ENCODE measurements at places on chromosomes 2 and 18.

GRCh38 chr2:51723691-51724090 is 691.8 kb upstream of the NRXN1 start:
- DNase-seq: no peak

- no peak for DNase-seq
Measured at GRCh38 chr2:85770786-85771409, 17.1 kb downstream of the ATOH8 start.

DNA sequence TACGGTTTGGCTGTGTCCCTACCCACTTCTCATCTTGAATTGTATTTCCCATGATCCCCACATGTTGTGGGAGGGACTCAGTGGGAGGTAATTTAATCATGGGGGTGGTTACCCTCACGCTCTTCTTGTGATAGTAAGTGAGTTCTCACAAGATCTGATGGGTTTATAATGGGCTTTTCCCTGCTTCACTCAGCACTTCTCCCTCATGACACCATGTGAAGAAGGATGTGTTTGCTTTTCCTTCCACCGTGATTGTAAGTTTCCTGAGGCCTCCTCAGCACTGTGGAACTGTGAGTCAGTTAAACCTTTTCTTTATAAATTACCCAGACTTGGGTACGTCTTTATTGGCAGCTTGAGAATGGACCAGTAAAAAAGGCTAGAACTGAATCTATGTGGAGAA is 750.0 kb upstream of the ID2 start:
- no peak for DNase-seq

- no peak for DNase-seq
Measured at GRCh38 chr2:174796319-174796771, 32.1 kb upstream of the CHRNA1 start.

- DNase-seq: no peak
Measured at GRCh38 chr2:11491348-11491933, 25.5 kb upstream of the E2F6 start.

- DNase-seq: no peak
Measured at GRCh38 chr2:158291544-158292180, 164.9 kb downstream of the CCDC148 start.

DNA sequence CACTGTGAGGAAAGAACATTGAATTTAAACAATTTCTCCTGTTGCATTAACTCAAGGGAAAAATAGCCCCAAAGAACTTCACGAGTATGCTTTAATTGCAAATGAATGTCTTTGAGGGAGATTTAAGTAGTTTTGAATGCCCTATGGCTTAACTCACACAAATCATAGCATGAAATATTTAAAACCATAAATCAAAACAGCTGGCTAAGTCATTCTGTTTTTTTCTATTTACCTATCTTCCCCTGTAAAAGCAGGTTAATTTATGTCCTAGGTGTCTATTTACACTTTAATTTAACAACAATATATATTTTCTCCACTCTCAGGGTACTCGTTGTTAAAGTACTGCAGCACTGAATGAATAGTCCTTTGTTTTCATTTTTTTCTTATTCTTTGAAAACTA is 118.8 kb upstream of the PIEZO2 start:
- DNase-seq: no peak

- no peak for DNase-seq
Measured at GRCh38 chr18:74012954-74013630, 134.5 kb downstream of the FBXO15 start.

DNA sequence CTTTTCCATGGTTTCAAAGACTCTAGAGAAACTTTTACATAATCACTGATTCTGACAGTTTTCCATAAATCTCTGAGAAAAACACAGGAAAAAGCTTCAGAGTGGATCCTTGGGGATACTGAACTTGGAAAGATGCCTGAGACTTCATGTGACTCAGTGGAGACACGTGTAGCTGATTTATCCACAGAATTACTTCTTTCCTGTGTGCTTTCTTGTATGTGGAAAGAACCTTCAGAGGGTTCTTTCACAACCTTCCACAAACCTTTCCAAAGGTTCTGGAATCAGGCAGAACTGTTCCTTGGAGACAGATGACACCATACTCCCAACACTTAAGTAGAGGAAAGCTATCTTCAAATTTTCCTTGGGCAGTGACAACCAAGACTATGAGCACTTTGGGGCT is 207.2 kb downstream of the RND3 start:
- no peak for DNase-seq

DNA sequence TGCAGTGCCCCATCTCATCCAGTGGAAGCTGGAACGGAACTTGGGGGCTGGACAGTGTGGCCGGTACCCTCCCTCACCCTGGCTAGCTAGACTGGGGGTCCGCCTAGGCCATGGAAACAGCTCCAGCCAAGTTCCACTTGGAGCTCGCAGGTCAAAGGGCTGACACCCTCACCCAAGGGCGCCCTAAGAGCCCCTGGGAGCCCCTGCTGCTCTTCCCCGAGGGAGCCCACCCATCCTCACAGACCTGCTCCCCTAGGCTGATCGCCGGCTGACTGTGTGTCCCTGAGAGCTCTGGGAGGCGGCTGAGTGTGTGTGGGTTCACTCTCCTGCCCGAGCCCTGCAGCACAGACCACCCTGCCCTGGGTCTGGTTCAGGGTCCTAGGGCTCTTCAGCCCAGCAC is 118.2 kb upstream of the OTOS start:
- no peak for DNase-seq

DNA sequence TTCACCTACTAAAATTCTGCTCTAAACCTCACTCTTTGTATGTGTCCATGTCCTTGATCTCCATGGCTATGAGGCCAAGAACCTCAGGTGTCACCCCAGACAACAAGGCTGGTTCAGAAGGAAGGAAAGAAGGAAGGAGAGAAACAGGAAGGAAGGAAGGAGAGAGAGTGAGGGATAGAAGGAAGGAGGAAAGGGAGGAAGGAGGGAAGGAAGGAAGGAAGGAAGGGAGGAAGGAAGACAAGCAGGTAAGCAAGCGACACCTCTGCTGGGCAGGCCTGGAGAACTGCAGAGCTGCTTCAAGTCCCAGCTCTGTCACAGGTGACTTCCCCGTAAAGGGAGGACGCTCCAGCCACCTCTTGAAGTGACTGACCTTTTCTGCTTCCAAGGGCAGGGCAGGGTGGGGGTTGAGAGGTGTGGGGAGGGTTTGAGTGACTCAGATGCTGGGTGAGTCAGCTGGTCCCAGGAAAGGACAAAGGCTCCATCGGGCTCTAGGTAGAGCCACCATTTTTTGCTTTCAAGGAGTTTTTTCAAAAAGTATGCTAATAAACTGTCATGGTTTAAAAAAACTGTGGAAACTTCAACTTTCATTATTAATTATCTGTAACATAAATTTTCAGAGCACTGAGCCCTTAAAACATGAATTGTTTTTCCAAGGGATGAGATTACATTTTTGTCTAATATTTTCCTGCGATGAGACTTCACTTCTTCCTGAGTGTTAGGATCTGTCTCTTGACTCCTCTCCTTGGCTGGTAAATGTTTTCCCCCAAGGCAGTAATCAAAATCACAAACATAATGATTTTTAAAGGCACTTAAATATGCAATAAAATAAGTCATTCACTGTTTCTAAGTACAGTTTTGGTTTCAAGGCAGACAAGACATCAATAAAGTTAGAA is 90.1 kb upstream of the L3MBTL4 start:
- no peak for DNase-seq

DNA sequence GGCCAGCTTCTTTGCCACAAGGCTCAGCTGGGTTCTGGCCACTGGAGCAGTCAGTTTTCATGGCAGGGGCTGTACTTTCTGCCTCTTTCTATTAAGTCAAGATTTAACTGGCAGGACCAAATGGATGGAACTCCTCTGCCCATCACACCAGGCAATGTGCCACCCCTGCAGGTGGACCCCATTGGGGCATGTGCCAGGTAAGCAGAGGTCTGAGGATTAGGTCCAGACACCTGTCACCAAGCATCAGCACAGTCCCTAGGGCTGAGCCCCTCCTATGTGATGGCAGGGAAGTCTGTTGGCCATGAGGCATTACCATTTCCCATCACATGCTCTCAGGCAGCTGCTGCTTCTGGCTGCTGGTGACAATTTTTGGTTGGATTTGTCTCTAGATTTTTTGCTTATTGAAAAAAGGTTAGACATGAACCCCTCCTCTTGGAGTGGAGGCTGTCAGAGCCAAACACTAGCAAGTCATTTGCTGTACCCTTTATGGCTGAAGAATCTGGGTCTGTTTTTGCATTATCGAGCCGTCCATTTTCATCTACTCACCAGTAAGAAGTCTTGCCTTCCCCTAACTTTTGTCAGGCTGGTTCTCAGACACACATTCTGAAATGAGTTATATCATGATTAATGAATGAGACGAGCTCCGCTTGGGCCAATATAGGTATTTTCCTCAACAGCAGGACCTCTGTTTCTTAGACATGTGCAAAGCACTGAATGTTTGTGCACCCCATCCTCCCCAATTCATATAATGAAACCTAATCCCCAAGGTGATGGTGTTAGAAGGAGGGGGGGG is 328.0 kb downstream of the TSN start:
- DNase-seq: no peak

DNA sequence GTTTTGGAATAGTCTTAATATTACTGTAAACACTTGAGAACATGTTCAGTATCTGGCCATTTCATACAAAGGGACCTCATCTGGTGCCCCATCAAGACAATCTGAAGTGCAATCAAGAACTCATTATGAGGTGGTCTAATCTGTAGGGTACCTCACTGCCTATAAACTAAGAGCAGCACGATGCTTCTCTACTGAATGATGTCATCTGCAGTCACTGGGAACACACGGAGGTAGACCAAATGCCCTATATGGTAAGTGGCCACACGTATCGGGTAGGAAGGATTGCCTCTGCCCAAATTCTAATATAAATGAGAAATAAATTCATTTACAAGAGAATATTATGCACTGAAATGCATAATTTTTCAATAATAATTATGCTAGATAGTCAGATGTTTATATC is 90.4 kb downstream of the SLC8A1 start:
- no peak for DNase-seq

- DNase-seq: no peak
Measured at GRCh38 chr2:160387558-160388262, 105.9 kb downstream of the RBMS1 start.

GRCh38 chr2:1709335-1709605 is 35.0 kb downstream of the PXDN start:
- no peak for DNase-seq

- DNase-seq: no peak
Measured at GRCh38 chr2:141767691-141768090, 363.1 kb downstream of the LRP1B start.

DNA sequence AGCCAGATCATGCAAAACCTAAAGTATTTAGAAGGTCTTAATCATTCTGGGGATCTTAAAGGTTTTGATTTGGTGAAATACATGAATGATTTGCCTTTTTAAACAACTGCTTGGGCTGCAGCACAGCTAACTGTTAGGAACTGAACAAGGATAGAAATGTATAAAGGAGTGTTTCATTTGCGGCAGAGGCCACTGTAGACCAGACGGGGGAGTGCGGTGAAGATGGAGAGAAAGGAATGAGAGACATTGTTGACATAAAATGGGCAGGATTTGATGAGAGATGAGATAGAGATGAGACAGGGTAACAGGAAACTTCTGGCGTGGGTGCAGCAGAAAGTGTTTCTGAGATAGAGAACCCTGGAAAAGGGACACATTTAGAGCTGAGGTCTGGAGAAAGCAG is 308.1 kb downstream of the TMX3 start:
- no peak for DNase-seq

- DNase-seq: no peak
Measured at GRCh38 chr2:85811180-85812093, 57.6 kb downstream of the ATOH8 start.

DNA sequence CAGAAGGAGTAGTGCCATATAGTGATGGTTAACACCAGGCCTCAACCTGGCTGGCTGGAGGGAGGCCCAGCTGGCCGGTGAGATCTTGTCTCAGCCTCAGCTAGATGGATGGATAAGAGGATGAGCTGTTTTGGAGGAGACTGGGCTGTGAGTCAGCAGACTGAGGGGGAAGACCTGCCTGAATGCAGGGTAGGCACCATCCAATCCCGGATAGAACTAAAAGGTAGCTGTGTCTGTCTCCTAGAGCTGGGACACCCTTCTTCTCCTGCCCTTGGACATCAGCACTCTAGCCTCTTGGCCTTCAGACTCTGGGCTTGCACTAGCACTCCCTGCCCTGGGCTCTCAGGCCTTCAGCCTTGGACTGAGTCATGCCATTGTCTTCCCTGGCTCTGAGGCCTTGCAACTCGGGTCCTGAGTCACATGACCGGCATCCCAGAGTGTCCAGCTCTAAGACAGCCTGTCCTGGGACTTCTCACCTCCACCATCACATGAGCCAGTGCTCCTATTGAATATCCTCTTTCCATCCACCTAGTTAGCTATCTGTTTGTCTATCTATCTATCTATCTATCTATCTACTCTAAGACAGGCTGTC is 131.3 kb downstream of the TPO start:
- DNase-seq: no peak

DNA sequence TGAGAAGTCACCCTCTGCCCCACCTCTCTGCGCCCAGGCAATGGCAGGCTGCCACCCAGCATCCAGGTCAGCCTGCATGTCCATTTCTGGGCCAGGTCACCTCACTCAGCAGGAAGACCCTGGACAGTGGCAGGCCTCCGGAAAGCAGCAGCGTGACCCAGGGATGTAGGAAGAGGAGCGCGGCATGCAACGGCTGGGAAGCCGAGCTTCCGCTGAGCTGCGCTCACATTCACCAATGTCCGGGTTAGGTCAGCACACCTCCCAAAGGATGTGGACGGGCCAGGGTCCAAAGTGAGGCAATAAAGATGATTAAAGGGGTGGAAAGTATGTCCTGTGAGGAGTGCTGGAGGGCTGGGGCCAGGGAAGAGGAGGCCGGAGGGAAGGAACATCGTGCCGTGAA is 174.5 kb downstream of the CTIF start:
- no peak for DNase-seq

GRCh38 chr2:158825021-158825420 is 29.9 kb downstream of the DAPL1 start:
- no peak for DNase-seq

- no peak for DNase-seq
Measured at GRCh38 chr2:150607390-150607811, 119.9 kb upstream of the RND3 start.

DNA sequence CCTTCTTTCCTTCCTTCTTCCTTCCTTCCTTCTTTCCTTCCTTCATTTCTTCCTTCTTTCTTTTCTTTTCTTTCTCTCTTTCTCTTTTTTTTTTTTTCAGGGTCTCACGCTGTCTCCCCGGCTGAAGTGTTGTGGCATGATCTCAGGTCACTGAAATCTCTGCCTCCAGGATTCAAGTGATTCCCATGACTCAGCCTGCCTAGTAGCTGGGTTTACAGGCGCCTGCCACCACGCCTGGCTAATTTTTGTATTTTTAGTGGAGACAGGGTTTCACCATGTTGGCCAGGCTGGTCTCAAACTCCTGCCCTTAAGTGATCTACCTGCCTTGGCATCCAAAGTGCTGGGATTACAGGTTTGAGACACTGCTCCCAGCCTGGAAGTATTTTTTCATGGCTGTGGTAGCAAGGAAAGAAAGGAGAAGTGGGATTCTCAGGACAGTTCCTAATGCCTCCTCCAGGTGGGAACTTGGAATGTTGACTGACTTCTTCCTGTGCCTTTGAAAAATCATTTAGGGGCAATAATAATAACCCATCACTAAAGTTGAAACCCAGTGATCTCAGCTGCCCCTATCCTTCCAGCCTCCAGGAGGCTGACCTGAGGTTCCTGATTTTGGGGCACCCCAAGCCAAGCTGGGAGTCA is 89.3 kb upstream of the CELF4 start:
- no peak for DNase-seq

- DNase-seq: no peak
Measured at GRCh38 chr18:57438743-57439608, 3.8 kb downstream of the ONECUT2 start.
